Retina (tissue), 1 donor: ENCODE measurements at places on chromosomes 5 and 9.

GRCh38 chr5:146779211-146779869, 99.2 kb downstream of the PPP2R2B start:
- no peak for DNase-seq

DNA sequence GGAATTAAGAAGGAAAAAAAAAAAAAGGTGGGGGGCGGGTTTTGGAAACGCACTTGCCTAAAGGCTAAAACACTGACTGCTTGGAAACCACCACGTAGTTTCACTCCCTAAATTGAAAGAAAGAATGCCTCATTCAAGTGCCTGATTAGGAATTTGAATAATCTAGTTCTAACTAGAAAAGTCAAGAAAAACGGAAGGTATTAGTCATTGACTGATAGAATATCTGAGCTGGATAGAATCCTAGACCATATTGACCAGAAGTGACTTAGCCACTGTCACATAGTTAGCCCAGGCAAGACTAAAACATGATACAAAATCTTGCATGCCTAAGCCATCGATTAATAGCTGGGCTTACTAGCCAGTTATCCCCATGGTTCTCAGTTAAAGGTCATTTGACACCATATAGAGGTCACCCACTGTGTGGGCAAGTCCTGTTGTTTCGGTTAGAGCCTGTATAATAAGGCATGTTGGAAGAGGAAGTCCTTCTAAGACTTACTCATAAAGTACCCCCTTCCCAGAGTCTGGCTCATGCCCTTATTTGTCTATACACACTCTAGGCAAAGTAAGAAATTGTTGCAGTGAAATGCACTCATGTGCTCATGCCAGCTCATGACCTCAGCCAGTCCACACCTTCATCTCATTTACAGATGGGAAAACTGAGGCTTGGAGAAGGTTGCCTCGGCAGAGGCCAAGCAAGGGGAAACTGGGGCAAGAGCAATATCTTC, 40.2 kb downstream of the SH3RF2 start:
- no peak for DNase-seq

DNA sequence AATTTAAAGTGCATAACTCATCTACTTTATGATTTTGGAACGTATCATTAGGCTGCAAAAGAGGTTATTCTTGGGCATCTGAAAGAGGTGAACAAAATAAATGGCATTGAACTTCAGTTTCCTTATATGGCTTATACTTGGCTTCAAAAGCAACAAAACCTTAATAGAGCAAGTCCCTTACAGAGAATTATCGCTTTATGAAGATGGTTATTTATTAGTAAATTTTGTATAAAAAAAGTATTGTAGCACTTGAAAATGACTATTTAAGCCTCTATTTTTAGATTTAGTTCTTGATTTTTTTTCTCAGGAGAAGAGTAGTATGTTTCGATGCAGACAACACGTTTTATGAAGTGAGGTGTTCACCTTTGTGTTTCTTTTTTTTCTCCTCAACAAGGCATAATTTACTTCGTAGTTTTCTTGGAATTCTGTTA, 2.0 kb downstream of the ERBIN start:
- DNase-seq, result no peak

DNA sequence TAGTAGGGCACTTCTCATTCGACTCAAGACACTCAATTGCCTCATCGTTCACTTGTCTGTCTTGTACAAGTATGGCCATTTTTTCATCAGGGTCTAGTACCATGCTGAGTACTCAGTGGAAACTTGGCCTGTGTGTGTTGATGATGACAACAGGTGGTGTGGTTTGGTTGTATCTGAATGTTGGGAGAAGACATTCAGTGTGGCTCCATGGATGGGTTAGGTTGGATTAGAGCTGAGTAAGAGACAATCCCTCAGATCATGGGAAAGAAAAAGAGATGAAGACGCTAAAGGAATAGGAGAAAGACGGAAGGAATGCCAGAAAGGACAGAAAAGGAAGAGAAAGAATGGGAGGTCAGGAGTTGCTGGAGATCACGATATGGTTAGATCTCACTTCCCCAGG, 17.0 kb downstream of the PCDH1 start:
- no peak for DNase-seq

GRCh38 chr5:72511774-72512592, 4.8 kb upstream of the ZNF366 start:
- no peak for DNase-seq

DNA sequence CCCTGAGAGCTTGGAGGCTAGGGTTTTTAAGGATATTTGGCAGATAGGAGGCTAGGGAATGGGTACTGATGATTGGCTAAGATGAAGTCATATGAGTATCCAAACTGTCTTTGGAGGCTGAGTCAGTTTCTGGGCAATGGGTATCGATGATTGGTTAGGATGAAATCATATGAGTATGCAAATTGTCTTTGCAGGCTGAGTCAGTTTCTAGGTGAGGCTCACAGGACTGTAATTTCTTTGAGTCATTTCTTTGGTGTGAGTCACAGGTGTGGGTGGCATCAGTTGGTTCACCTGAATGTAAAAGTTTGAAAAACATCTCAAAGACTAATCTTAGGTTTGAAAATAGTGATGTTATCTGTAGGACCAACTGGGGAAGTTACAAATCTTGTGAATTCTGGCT, 1068.0 kb downstream of the NR2F1-AS1 start:
- no peak for DNase-seq
